ENCODE measurements at places on chromosomes 4 and X.

DNA sequence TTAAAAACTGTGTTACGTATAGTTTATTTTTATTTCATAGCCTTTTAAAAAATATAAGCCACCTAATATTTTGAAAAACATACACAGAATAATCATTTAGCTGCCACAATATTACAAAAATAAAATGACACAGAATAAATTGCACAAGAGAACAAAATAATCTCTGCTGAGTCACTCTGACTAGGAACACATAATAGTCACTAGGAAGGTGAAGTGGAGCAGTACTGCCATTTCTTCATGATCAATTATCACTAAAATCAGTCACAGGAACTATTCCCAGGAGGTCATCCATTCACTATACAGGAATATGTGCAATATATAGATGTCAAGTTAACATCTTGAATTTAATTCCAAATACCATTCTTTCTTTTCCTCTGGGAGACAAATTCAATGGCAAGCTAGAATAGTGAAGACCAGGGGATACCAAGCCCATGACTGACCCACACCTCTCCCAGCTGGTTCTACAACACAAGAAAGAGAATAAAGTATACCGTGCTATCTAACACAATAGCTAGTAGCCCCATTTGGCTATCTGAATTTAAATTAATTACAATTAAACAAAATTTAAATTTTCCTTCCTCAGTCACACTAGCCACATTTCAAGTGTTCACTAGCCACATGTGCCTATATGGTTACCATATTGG, 5.9 kb downstream of the SMIM43 start:
- DNase-seq = no peak

DNA sequence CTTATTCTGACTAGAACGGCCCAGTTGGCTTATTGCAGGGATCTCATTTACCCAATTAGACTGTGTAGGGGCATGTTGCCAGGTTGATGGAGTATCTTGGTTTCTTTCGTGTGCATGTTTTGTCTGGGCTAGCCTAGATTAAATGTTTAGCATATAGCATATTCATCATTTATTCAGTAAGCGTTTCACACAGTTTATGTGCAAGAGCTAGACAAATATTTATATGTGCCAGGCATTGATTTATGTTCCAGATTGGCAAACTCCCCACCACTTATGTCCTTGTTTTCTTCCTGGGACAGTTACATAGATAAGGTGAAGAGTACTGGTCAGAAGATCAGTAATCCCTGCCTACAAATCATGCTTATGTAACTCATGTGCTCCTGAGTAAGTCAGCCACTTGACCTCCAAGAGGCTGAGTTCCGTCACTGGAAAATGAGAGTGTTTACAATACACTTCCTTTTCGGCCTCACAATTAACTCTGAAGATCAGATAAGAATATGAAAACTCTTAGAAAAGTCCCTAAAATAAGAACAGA, 57.2 kb downstream of the RUFY3 start:
- no peak for DNase-seq

DNA sequence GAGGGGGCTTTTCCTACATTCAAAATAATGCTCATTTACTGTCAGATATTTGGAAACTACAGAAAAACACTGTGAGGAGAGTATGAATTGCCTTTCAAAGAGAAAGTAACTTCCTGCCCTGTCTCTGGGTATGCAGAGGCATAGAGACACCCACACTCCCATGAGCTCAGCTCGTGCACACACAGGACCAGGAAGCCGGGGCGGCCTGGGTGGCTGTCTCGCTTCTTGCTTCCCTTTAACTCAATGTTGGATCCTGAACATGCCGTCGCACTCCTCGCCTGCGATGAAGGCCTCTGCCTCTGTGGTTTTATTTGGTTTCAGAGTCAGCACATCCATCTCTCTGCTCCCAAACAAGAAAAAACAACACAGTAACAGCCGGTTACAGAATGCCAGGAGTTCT, 40.1 kb upstream of the GPR78 start:
- DNase-seq = no peak

DNA sequence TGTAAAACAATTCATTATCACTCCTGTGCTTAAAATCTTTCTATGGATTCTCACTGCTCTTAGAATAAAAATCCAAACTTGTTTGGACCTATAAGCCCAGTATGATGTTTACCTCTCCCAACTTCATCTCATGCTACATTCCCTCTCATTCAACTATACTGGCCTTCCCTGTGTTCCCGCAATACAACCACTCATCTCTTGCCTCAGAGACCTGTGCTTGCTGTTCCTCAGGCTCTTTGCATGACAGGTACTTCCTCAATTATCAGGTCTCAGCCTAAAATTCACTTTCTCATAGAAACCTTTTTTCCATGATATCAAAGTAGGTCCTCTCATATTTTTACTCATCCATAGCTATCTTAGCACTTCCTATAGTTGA, 71.7 kb downstream of the ENOX2 start:
- DNase-seq = no peak

- no peak for DNase-seq
Measured at GRCh38 chr4:144449611-144450010, 196.3 kb upstream of the HHIP start.

DNA sequence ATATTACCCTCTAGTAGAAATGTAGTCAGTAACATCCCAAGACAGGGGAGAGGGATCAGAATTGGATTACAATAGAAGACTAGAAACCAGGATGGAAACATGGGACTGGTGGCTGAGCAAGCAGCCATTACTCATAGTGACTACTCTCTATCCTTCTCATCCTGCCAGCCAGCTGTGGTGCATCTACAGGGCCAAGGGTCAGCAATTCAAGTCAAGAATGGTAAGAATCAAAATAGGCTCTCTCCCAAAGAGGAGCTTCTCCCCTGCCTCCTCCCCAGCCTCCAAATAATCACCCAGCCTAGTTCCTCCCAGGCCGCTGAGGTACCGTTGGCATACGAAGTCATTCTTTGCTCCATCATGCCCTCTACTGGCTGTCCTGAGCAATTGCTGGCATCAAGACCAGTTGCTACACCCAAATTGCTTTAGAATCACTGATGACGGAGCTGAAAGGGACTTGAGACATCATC, 19.4 kb downstream of the AWAT2 start:
- DNase-seq = peak; percentile 19

DNA sequence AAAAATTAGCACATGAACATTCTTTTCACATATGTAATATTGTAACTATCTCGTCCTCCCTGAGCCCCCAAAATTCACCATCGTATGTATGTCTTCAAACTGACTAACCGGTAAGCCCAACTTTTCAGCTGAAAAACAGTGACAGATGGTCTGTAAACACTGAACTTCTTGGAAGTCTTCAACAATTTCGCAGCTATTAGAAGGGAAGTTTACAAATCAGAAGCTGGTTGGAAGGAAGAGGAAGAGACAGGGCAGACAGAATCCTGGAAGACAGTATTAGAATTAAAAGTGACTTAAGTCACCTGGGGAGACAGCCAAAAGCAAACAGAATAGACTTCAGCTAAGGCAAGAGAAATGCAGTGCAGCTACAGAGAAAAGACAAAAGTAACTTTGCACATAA, 858.4 kb downstream of the ADGRL3 start:
- no peak for DNase-seq

- peak; percentile 81 for DNase-seq
Measured at GRCh38 chr4:26861434-26862186, 969 bp downstream of the STIM2 start.

DNA sequence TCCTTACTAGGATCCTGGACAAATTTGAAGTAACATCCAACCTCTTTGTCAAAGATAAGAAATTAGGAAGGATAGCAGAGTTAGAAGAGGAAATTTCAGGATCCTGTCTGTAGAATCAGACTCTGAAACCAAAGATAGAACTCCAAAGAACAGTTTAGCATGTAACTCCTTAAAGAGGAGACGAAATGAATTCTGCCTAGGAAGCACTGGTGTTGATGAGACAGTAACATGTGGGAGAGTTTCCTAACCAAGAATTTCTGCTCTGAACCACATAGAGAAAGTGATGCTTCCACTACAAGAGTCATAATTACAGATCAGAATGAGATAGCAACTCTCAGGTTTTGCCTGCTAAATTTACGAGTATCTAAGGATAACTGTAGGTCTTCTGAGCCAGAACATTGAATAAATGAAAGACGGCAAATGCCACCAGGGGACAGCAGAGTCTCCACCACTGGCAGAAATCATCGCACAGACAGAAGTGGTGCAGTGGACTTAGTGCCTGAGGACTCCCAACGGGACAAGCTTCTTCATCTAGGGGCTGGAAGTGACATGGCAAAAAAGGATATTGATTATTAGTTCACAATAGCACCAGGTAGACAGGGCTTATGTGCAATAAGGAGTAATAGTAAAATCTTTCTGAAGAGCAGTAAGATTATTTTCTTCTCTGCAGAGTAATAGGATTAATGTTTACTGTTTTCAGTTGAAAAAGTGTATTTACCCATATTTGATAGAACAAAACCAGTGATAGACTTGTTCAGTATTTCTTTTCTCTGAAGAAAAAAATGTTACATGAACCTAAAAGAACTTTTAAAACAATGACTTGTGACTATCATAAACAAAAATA, 6.7 kb upstream of the PPID start:
- peak; percentile 46 for DNase-seq

DNA sequence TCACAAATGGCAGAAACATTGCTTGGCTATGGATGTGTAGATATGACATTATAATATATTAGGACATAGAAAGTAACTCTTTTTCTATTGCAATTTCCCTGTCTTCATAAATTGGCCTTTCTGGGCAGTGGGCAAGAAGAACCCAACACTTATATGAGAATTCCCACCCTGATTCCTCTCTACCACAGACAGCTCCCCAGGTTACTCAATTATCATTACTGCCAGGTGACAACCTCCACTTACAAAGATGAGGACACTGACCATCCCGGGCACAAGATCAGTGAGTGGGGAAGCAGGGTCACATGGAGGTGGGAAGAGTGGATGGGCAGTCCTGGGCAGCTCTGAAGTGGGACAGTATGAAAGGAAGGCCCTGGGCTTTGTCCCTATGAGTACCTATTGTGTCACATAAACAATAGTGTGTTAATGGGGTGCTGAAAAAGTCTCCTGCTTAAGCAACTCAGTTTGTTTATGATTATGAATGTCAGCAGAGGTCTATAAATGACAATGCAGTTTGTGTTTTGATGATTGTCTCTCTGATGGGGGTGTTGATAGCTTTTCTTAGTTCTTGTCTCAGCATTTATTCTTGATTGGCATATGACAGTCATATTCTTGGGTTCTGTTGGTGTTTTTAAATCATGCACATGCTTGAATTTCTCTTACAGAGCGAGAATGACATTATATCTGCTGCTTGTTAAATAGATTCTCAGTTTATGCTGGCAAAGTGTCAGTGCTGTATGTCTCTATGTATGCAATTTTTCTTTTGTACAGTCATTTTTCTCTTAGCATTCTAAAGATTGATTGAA, 99.9 kb downstream of the SLIT2 start:
- no peak for DNase-seq

DNA sequence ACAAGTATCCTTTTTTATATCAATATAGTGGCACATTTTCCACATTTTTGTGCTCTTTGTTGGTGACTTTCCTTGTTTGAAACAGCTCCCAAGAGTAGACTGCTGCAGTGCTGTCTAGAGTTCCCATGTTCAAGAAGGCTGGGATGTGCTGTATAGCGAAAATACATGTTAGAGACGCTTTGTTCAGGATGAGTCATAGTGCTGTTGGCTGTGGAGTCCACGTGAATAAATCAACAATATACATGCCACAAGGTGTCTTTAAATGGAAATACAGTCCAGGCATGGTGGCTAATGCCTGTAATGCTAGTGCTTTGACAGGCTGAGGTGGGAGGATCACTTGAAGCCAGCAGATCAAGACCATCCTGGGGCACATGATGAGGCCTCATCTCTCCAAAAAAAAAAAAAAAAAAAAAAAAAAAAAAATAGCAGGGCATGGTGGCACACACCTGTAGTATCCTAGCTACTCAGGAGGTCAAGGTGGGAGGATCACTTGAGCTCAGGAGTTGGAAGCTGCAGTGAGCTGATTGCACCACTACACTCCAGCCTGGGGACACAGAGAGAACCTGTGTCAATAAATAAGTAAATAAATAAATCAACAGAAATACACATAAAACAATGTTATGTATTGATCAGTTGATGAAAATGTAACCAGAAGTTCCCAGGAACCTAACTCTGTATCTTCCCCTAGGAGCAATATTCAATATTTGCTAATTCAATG, 256.8 kb upstream of the STS start:
- DNase-seq = no peak

DNA sequence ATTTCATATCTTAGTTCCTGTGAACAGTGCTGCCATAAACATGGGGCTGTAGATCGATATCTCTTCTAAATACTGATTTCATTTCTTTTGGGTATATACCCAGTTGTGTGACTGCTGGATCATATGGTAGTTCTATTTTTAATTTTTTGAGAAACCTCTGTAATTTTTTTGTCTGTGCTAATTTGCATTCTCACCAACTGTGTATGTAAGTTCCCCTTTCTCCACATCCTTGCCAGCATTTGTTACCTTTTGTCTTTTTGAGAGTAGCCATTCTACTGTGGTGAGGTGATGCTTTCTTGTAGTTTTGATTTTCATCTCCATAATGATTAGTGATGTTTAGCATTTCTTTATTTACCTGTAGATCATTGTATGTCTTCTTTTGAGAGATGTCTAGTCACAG, 2086.5 kb upstream of the TENM3 start:
- no peak for DNase-seq

DNA sequence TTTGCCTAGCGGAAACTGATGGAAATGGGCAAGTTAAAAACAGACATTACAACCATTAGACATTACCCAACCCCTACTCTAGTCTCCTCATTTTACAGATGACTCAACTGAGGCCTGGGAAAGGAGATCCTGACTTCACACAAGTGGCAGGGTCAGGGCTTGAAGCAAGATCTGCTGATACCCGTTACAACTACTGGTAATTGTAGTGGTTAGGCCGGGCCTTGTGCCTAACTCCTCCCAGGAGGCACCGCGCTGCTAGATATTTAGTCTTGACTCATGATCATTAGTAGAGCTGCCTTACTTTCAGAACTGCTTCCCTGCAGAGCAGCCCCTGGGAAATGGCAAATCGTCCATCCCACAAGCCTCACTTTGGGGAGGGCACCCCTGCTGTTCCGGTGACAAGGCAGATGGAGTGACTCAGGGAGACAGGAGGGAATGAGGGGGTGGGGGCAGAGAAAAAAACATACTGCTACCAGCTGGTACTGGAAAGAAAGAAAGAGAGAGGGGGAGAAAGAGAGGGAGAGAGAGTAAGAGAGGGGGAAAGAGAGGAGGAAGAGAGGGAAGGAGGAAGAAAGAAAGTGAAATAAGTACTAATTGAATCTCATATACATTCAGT, 12.2 kb downstream of the ARHGEF6 start:
- peak; percentile 50 for DNase-seq

GRCh38 chr4:32645653-32646052, 1925.5 kb downstream of the PCDH7 start:
- no peak for DNase-seq
